AML-193 (cell line): ENCODE measurements at places on chromosomes 7 and 10.

GRCh38 chr7:57646901-57647246 is 196.9 kb downstream of the ZNF716 start:
- no peak for DNase-seq

DNA sequence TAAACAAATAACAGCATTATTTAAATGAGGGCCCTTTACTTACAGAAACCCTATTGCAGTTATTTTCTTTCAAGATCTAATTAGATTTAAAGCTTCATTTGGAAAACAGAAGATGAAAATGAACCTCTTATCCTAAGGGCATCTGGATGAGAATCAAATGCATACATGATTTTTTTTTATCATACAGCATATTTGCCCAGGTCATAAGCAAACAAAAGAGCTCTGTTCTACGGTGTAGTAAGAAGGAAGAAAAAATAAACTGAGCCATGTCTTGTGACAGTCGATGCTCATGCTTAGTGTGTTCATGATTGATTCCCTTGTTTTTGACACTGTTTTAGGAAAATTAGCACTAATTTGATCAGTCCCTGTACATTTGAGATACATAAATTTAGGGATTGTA is 202.6 kb upstream of the RNF32 start:
- no peak for DNase-seq

- no peak for DNase-seq
These were observed 24.3 kb upstream of the KCNIP2 start for GRCh38 chr10:101867931-101868330.

DNA sequence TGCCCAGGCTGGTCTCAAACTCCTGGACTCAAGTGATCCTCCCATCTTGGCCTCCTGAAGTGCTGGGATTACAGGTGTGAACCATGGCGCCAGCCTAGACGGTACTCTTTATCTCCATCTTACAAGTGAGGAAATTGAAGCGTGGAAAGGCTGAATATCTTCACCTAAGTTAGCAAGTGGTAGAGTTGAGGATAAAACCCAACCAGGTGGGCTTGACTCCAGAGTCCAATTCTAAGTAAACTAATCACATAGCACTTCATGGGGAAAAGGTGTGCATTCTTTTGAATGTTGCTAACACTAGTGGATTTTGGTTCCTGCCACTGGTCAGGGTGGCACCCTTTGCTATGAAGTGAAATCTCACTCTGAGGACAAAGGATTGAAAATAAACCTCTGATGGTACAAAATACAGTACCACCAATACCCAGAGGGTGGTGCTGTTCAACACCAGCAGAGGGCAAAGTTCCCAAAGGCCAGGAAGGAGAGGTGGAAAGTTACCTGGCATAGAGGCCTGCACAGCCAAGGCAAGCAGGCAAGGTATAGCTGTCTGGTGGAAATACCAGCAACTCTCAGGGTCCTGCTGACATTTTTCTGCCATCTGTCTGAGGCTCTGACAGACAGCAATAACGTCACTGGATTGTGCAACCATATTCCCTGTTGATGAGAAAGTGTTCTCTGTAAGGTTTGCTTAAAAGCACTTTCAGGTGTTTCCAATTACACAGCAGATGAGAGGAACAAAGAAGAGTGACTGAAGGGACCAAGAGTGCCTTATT is 17.6 kb downstream of the ZDHHC16 start:
- DNase-seq = peak; percentile 45

- no peak for DNase-seq
These were observed 1456.7 kb upstream of the CELF2 start for GRCh38 chr10:9560976-9561375.

DNA sequence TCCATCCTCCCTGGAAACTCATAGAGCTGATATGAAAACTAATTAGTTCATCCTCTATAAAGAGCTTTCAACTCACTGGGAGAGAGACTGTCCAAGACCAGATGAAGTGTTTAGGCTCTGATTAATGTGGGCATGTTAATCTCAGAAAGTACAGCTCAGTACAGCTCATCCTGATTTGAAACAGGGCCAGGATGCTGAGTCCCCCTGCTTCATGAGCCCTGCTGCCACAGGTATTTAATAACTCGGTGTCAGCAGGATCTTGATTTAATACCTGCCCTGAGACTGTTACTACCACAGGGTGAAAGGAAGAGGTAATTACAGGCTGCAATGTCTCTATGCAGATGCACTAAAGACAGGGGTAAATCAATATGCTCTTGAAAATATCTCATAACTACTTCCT is 10.8 kb downstream of the LMOD2 start:
- DNase-seq = no peak

GRCh38 chr10:99850021-99850766 is 67.8 kb downstream of the ABCC2 start:
- DNase-seq = no peak

GRCh38 chr10:42753507-42754154 is 29.0 kb upstream of the BMS1 start:
- no peak for DNase-seq

GRCh38 chr7:51046482-51046881 is 263.8 kb upstream of the GRB10 start:
- no peak for DNase-seq

GRCh38 chr10:11334436-11334835 is 277.0 kb downstream of the USP6NL start:
- no peak for DNase-seq

GRCh38 chr7:55552320-55553023 is 19.8 kb downstream of the VOPP1 start:
- no peak for DNase-seq

- DNase-seq = no peak
These were observed 27.5 kb upstream of the NME8 start for GRCh38 chr7:37820708-37821468.

GRCh38 chr10:92799568-92799967 is 48.8 kb upstream of the EXOC6 start:
- peak; percentile 61 for DNase-seq

GRCh38 chr10:484925-485661 is 204.4 kb downstream of the DIP2C start:
- DNase-seq = no peak

GRCh38 chr10:113028456-113029440 is 78.7 kb downstream of the TCF7L2 start:
- DNase-seq = no peak

DNA sequence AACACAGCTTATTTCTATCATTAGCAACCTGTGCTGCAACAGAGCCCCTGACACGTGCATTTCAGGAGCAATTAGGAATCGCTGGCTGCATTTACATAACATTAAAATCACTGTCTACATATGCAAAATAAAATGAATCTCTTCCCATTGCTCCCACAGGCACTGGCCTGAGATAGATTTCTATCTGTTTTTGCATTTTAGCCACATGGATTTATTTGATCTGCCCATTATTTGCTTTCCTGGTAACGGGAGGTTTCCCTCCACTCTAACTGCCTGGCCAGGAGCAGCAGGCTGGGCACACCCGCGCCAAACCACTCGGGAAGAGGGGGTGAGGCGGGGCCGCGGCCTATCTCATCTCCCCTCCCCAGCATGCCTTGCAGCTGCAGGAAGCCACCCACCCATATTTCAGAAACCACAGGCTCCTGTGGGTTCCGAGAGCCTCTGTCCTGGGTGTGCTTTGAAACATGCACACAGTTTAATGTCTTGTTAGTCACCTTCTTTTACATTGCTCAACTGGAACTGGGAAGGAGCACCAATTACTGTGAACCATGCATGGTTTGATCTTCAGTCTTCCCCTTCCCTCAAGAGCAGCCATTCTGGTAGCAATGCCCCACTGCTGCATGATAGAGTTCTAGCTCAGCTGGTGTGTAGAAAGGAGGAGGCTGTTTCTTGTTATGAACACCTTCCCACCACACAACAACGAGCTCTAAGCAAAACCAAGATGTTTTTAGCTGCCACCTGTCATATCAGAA is 37.7 kb upstream of the IKZF1 start:
- peak; percentile 83 for DNase-seq

- peak; percentile 68 for DNase-seq
These were observed 479 bp downstream of the PNPLA8 start for GRCh38 chr7:108525327-108525984.

- peak; percentile 14 for DNase-seq
These were observed 136.3 kb downstream of the SORCS1 start for GRCh38 chr10:107028236-107028635.

- DNase-seq = no peak
These were observed 162.7 kb upstream of the TBX20 start for GRCh38 chr7:35416568-35416967.

DNA sequence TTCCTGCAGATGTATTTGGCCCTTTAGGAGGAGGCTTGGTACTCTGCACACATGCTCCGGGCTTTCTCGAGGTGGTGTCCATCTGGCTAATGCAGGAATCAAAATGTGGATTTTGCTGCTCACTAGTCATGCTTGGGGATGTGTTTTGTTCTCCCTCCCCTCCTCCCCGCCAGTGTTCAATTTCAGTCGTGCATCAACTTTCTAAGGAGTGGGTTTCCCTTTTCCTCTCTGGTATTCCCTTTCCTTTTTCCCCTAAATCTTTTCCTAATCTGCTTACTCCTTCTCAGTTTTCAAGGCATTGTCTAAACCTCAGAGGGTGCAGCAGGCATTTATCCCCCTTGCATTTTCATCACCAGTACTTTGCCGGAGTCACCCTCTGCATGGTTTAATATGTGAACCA is 201.8 kb downstream of the CCDC3 start:
- no peak for DNase-seq
